ENCODE measurements at places on chromosomes 12 and 14.

DNA sequence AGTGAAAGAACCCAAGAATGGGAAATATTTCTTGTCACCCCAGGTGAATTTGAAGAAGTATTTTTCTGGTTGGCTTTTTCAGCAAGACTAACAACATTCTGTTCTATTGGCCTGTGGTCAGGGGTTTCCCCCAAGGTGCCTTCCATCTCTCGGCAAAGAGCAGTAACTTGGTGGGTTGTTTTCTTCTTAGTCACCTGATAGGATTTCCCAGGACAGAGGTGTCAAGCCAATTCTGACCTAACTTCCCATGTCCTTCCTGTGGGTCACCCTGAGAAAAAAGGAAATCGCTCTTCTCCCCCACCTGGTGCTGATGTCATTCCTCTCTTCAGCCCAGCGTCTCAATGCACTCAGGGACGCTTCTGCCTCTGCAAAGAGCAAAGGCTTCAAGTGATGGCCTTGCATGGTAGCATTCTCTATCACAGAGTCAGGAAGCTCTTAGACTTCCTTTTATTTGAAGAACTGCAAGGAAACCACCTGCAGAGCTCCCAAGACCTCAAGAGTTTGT lies 16.1 kb upstream of the IFNG start:
- DNase-seq = no peak

- no peak for DNase-seq
These were observed 142.5 kb upstream of the LMNTD1 start for GRCh38 chr12:25695574-25695973.

DNA sequence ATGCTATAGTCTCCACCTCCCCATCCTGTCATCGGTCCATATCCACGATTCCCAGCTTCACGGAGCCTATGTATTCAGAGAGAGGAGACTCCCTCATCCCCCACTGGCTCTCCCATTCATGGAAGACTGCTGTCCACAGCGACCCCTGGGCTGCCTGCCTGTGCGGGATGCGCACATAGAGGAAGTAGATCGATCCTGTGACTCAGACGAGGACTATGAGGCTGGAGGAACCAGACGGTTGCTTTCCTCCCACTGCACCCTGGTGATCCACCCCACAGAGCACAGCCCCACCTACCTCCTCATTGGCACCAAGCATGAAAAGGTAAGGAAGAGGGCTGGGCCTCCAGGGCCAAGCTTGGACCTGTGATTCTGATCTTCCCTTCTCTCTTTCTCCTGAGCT lies 24.4 kb downstream of the PIGH start:
- no peak for DNase-seq

DNA sequence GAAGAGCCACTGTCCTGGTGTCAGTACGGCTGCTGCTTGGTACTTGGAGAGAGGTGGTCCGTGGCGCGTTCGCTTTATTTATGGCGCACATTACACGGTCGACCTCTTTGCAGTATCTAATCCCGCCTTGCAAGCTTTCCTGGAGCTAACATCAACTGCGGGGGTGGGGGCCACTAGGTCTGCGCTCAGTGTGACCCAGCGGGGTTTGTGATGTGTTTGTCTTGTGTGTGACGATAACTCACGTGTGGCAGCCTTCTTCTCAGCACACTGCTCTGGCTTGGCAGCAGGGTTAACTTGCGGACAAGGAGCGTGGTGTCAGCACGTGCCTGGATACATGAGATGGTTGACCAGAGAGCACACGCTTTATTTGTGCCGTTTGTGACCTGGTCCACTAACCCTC lies 122.2 kb upstream of the RTL1 start:
- DNase-seq = no peak

DNA sequence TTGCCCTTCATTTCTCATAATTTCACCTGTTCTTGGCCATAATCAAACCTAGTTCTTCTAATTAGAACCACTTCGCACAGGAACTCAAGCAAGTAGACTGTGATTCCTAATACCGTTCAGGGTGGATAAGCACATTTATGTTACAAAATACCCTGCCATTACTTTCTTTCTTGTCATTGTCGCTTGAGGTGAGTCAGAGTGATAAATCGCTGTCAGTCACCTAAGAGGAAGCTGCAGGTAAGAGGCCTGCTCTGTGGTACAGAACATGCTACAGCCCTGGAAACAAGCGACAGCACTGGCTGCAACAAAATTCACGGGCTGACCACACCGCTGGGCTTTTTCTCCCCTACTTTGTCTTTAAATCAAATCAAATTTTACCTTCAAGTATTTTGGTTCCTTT lies 218.2 kb downstream of the ANO6 start:
- DNase-seq = no peak

DNA sequence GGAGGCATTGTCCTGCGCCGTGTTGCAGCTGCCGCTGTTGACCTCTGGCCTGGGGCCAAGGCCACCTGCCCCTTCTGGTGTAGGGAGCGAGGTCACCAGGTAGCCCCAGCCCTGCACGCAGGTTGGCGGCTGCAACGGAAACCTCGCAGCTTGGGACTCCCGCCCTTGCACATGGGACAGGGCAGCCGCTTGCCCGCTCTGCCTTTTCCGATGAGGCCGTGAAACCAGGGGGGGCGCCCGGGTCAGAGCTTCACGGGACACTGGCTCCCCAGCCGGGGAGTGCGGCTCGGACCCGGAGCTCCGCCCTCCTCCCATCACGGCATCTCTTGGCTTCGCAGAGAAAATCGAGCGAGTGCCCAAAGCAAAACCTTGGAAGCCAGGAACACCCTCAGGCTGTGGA lies 25.4 kb downstream of the DNAH10 start:
- no peak for DNase-seq

DNA sequence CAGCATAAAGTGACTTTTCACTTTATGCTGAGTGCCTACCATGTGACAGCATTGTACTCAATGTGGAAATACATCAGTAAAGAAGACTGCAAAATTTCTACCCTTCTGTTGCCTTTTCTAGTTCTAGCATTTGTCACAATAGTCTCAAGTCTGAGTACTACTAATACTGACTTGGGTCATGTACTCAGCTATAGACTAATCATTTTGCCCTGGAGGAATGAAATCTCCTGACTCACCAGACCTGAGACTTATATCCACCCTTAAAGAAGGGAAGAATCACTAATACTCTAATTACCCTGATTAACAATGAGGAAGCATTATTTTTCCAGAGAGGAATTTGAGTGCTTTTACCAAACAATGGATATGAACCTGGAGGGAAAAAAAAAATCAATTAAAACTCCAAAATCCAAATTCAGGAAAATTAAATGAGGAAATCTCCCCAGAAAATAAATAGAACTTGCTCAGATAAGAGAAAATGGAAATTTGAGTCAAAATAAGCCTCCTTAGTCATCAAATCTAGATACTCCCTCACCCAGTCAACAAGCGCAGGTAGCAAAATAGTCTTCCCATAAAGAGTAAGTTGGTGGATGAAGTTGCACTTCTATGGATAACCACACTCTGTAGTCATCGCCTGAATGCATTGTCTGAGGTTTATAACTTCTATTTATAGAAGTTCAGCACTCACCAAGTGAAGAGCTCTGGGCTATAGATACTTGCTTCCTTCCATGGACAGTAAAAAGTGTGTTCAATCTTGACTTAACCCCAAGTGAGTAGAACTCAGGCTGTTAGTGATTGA lies 386.6 kb downstream of the SYT1 start:
- no peak for DNase-seq

GRCh38 chr12:29102741-29103140 lies 46.3 kb upstream of the FAR2 start:
- DNase-seq = no peak

GRCh38 chr12:25853316-25854095 lies 105.0 kb upstream of the RASSF8 start:
- no peak for DNase-seq

GRCh38 chr12:45260104-45260815 lies 44.4 kb downstream of the ANO6 start:
- no peak for DNase-seq

Measured in amniotic stem cell (primary cell).